ENCODE measurements at places on chromosomes 5 and 9. TPM values are rescaled to one million over a fixed set of nuclear protein-coding genes. Genes with fewer than 3 reads are reported as not detected.

GRCh38 chr5:174692982-174693422 lies 31.4 kb upstream of the MSX2 start:
- DNase-seq, result no peak

ENC1 gene
- 23.4 TPM for total RNA-seq

DNA sequence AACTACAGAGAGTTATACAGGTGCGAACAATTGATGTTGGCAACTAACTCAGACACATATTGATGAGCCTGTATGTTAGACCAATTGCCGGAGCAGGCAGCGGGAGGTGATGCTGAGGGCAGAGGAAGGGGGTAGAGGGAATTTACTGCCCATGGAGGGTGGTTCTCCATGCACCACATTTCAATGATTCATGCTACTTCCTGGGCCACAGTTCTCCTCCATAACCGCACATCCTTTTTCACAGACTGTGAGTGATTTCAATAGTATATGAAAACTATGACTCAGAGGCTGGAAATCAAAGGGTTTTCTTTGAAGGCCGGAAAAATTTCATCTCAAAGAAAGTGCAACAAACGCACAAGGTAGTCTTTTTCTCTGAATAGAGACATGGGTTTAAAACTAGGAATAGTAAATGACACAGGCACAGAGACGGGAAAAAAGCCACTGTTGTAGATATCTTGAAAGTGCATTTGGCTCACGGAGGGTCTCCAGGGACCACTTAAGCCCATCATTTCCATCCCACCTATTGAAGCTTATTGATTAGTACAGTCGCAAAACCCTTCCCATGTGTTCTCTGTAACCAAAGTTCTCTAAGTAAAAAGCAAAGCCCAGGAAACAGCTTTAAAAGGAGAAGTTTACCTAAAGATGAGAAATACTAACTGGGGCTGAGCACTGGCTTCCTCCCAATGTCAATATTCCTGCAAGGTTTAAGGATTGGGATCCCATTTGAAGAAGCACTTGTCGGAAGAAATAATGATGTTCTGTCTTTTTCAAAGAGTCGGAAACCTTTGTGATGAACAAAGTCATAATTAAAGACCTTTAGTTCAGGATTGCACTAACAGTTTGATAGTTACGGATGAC lies 28.0 kb upstream of the ADAM19 start:
- no peak for DNase-seq

DNA sequence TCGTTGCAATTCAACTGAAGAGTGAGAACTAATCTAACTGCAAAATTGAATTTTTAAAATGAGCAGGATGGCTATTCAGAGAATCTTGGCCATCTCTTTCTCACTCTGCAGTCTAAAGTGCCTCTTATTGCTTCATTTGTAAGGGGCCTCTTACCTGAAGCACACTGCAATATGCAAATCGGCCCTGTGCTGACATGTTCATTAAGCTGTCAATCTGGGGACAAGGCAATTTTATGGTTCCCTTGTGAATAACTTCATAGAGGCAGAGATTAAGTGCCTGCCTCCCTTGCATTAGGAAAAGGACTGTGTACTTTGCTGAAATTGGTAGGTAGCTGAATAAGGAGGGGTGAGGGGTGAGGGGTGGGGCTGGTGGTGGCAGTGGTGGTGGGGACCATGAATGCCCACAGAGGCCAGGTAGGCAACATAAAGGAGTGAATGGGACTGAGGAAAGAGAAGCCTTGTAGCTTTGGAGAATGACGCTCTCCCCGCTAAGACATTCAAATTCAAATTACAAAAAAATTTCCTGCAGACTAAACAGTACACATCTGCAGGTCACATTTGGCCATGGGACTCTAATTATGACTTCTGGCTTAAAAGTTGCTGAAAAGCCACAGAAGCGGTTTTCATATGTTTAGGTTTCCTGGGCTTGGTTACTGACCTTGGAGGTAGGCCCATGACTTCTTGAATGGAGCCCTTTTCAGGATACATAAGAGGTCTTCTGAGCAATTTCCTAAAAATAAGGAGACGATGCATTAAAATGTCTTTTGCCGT lies 25.0 kb downstream of the TNFSF8 start:
- no peak for DNase-seq

DNA sequence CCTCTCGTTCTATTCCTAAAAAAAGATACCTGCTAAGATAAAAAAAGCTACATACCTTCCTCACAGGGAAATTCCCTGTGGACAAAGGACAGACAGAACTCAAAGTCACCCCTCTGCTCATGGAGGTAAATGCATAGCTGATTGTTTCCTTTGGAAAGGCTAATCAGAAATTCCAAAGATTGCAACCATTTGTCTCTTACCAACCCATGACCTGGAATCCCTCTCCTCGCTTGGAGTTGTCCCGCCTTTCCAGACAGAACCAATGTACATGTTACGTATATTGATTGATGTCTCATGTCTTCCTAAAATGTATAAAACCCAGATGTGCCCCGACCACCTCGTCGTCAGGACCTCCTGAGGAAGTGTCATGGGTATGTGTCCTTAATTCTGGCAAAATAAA lies 49.2 kb upstream of the LIFR start:
- DNase-seq, result no peak

GRCh38 chr5:77483682-77484081 lies 8.4 kb downstream of the WDR41 start:
- no peak for DNase-seq

DNA sequence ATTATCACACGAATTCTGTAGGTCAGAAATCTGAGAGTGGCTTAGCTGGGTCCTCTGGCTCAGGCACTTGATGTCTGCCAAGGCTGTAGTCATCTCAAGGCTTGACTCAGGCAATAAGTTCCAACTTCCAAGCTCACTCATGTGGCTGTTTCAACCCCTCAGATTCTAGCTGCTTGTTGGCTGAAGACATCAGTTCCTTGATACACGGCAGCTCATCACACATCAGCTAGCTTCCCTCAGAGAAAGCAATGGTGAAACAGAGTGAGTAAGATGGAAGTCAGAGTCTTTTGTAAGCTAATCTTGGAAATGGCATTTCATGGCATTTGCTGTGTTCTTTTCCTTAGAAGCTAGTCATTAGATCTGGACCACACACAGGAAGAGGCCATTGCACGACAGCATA lies 204.2 kb upstream of the PTGER4 start:
- no peak for DNase-seq

GRCh38 chr5:178986326-178986960 lies 8.7 kb downstream of the GRM6 start:
- DNase-seq, result no peak

- DNase-seq, result no peak
Observed at GRCh38 chr5:75148051-75148450, 88.6 kb downstream of the ANKRD31 start.

DNA sequence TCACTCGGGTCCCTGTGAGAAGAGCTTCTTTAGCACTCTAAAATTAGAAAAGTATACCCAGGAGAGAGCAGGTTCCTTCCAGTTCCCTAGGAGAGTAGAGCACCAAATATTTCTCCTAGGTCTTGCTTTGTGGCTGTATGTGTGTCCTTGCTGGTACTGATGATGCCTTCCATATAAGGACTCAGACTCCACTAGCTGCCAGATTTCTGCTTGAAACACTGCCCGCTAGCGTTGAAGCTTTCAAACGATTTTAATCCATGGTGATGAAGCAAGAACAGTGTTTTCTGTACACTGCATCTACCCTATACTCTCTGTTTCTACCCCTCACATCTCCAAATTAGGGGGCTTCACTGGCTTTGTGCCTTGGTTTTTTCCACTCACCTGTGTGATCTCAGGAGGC lies 2.4 kb upstream of the SMC2 start:
- DNase-seq, result no peak

GRCh38 chr5:142800776-142801494 lies 30.8 kb downstream of the ARHGAP26 start:
- DNase-seq, result no peak

DNA sequence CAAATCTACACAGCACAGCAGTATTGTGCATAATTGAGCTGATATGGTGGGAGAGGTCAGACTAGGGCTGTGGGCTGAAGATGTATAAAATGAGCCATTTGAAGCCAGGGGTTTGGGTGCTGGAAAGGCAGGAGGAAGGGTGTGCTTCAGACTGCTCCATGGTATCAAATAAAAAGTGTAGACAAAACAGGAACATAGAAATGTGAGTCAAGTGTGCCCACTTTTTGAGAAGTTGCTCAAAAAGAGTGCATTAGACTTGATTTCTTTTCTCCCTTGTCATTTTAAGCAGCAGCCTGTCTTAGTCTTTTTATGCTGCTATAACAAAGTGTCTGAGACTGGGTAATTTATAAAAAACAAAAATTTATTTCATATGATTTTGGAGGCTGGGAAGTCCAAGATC lies 55.8 kb upstream of the ZFAND5 start:
- no peak for DNase-seq

DNA sequence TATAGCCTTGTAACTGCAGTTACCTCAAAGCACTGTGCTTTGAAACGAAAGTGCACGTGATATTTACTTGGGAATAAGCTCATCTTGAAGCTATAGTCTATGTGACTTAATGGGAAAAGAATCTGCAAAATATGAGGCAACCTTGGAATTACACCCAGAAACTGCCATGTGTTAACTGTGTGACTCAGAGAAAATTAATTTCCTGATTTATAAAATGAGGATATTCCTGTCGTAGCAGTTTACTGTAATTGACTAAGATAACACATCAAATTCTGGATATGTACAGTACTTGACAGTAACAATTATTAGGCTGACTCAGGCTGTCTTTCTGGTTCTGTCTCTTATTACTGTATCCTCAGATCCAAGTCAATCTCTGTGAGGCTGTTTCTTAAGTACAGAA lies 1079.9 kb upstream of the ACO1 start:
- no peak for DNase-seq

Measured in ovary (tissue), 10 donors.